ENCODE measurements at places on chromosomes 2 and 18.

DNA sequence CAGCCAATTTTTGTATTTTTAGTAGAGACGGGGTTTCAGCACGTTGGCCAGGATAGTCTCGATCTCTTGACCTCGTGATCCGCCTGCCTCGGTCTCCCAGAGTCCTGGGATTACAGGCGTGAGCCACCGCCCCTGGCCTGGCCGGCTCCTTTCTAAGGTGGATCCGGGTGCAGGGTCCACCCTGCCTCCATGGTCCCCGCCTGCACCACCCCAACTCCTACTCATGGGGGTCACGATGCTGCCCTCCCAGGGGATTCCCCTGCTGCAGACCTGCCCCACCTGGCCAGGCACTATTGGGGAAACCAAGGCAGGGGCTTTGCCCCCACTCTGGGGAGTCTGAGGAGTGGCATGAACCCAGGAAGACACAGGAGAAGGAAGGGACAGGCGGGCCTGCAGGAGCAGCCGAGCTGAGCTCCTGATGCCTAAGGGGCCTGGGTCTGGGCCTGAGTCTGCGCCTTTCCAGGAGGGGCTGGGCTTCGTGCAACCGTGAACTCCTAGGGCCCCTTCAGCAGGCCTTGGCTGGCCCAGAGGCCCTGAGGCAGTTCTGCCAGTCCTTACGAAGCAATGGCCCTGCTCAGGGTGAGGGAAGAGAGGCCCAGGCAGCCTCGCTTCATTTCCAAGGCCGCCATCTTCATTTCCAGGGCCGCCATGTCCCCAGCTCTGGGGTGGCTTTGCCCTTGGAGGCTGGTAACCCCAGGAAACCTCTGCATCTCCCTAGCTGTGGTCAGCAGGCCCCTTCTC lies 67.2 kb upstream of the SMAD7 start:
- DNase-seq: no peak

DNA sequence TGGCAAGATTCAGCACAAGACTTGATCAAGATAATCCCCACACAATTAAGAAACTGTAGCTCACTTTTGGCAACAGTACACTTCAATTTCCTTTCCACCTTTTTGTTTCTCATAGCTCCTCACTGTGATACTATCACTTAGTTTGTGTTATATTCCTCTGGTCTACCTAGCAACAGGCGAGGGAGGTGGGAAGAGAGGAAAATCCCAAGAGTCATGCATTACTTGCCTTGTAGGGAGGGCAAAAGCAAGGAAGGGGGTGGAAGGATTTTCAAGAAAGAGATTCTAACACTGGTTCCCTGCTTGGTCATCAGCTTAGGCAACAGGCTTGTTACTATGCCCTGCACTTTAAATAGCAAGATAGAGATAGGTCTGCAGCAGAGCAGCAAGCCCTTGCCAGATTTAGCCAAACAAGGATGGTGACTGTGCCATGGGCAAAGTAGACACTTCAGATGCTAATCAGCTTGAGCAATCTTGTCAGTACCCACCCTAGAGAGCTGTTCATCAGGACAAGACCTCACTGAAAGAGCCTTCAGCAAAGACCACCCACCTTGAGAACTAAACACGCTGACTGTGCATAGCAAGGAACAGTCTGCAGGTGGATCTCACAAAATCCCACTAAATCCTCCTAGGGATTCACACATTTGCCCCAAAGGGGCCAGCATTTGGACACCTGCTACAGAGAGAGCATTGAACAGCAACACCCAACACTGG lies 134.6 kb downstream of the MBD2 start:
- no peak for DNase-seq

DNA sequence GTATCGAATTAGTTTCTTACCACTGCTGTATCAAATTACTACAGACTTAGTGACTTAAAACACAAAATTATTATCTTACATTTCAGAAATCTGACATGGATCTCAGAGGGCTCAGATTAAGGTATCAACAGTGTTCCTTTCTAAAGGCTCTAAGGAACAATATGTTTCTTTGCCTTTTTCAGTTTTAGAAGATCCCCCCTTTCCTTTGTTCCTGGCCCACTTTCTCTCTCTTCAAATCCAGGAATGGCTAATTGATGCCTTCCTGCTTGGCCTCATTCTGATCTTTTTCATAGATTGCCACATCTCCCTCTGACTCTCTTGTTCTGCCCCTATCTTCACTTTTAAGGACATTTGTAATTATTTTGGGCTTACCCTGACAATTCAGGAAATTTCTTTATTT lies 65.7 kb downstream of the LRP1B start:
- no peak for DNase-seq

DNA sequence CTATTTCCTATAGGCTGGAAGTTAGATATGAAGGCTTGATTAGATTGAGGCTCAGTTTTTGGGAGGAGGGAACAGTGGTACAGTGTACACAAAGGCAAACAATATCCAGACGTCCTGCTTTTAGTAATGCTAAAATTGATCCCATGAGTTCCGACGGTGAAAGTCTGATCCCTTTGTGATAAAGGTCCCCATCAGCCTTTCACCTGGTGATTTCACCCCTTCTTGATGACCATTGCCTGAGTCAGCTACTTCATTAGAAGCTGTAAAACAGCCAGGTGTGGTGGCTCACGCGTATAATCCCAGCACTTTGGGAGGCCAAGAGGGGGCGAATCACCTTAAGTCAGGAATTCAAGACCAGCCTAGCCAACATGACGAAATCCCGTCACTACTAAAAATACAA lies 29.7 kb downstream of the TWSG1 start:
- DNase-seq: no peak

DNA sequence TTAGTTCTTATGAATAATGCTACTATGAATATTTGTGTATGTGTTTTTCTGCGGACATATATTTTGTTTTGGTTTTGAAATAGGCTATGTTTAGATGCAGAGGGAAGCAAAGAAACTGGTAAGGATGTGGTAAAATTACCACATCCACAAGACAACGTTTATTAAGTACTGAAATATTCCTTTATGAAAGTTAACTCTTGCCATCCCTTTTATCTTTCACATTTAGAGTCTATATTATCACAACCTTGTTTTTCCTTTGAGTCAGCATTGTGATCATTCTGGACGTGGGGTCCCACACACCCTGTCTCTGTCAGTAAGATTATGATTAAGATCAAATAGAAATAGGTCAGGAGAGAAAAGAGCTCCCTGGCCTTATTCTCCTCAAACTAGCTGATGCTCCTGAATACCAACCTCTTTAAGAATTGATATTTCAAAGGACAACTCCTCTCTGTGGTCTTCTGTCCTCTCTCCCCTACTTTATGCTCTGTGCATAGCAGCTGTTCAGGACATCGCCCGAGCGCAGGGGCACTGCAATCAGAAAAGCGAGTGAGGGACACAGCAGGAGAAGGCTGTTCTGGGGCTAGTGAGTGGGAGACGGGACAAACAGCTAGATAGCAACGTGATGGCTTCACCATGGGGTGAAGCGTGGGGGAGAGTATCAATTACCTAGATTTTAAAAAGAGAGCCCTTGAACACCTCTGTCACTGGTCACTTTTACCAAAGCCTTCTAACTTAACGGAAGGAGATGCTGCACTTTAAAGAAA lies 12.2 kb downstream of the METAP1D start:
- no peak for DNase-seq

GRCh38 chr2:28586867-28587266 lies 91.0 kb downstream of the PLB1 start:
- DNase-seq: peak; percentile 21

DNA sequence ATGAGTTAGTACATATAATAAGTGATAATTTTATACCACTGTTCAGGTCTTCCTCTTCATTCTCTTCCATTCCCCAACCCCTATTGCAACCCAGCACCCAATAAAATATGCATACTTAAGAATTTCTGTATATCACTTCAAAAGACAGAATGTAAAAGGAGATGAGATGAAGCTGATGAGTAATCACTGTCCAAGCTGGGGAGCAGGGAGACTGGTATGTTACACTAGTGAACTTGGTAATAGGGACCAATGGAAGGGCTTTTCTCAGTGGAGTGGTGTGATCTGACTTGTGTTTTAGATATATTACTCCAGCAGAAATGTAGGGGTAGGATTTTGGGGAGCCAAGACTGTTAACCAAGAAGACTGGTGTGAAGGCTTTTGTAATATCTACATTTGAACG lies 18.0 kb upstream of the ARHGAP28 start:
- no peak for DNase-seq

DNA sequence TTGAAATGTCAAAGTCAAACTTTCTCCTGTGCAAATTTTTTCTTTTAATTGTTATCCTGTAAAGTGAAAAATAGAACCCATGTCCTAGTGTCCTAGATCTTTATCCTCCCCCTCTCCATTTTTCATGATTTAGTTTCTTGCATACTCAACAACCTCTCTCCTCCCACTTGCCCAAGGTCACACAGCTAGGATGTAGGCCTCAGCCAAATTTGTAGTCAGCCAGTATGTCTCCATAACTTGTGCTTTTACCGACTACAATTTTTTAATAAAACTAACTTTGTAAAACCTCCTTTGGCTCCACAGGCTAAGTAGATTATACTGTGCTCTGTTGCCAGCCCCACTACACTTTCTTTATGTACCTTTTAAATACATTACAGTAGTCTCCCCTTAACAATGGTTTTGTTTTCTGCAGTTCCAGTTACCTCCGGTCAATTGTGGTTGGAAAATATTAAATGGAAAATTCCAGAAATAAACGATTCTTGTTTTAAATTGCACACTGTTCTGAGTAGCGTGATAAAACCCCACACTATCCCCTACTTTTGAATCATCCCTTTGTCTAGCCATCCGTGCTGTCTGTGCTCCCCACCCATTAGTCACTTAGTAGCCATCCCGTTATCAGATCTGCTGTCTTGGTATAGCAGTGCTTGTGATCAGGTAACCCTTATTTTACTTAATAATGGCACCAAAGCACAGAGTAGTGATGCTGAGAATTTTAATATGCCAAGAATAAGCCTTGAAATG lies 22.8 kb downstream of the GULP1 start:
- no peak for DNase-seq

- no peak for DNase-seq
Observed at GRCh38 chr2:24350826-24351626, 9.3 kb downstream of the ITSN2 start.

GRCh38 chr2:3025261-3025660 lies 352.4 kb downstream of the EIPR1 start:
- DNase-seq: no peak

- DNase-seq: no peak
Observed at GRCh38 chr18:55248495-55248894, 289.2 kb upstream of the CCDC68 start.

GRCh38 chr2:98483257-98483861 lies 38.7 kb downstream of the INPP4A start:
- no peak for DNase-seq
